Activated T-helper 2 cell treated with anti-CD3 and anti-CD28 coated beads, Interferon-gamma antibody, Interleukin-2, Interleukin-4, amounts not matched to agents 10 μg/mL and 5 μg/mL and 100 μg/mL, durations not matched to agents 14 hours and 24 hours and 36 hours (primary cell): ENCODE measurements at places on chromosomes 7 and 10.

DNA sequence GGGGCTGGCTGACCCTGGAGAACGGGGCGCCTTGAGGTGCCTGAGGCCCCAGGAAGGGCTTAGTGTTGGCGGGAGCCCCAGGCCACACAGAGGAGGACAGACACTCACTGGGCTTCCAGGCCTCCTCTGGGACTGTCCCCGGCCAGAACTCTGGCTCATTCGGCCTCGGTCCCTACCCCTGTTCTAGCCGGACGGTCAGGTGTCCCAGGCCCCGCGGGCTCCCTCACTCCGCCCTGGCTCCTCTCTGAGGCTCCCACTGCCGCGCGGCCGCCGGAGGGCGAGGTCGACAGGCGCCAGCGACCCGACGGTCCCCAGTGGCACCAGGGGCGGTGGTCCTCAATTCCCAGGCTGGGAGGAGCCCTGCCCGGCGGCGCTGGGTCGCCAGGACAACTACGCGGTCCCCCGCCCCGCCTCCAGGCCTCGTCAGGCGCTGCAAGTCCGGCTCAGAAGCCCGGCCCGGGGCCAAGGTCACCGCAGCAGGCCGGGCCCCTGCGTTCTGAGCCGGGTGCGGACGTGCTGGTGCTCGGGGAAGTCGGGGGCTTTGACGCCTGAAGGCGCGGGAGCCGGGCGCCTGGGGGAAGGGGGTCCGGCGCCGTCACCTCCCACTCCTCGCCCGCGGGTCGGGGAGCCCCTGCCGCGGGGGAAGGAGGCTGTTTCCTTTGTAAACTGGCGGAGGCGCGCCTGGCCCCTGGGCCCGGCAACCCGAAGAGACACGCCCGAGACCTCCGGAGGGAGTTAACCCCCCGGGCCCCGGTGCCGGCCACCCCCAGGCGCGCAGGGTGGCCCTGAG is 1.1 kb upstream of the PWWP2B start:
- no peak for DNase-seq

GRCh38 chr10:72981882-72982529 is 27.4 kb upstream of the PLA2G12B start:
- no peak for DNase-seq

- DNase-seq = no peak
Observed at GRCh38 chr7:128812514-128813168, 17.6 kb upstream of the FLNC start.

- no peak for DNase-seq
Observed at GRCh38 chr10:101536800-101537199, 51.3 kb downstream of the POLL start.

DNA sequence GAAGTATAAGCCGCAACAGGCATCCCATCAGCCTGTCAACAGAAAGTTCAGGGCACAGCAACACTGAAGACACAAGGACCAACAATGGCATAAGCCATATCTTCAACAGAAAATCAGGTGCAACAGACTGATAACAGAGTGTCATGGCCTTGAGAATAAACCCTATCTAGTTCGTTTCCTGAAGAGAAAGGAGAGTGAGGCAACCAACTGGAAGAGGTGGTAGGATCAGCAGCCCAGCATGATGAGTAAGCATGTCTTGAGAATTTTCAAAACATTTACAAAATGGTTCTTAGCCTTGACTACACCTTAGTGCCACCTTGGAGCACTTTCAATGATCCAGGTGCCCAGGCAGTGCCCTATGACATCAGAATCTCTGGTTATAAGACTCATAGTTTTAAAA is 290.2 kb upstream of the SEMA3C start:
- DNase-seq = no peak

- no peak for DNase-seq
Observed at GRCh38 chr10:93226619-93227018, 152.9 kb downstream of the CYP26A1 start.

- DNase-seq = no peak
Observed at GRCh38 chr7:122413339-122413738, 108.8 kb upstream of the FEZF1 start.

- no peak for DNase-seq
Observed at GRCh38 chr7:95687759-95688343, 84.5 kb upstream of the DYNC1I1 start.

GRCh38 chr7:67100956-67101361 is 104.3 kb downstream of the TYW1 start:
- no peak for DNase-seq

DNA sequence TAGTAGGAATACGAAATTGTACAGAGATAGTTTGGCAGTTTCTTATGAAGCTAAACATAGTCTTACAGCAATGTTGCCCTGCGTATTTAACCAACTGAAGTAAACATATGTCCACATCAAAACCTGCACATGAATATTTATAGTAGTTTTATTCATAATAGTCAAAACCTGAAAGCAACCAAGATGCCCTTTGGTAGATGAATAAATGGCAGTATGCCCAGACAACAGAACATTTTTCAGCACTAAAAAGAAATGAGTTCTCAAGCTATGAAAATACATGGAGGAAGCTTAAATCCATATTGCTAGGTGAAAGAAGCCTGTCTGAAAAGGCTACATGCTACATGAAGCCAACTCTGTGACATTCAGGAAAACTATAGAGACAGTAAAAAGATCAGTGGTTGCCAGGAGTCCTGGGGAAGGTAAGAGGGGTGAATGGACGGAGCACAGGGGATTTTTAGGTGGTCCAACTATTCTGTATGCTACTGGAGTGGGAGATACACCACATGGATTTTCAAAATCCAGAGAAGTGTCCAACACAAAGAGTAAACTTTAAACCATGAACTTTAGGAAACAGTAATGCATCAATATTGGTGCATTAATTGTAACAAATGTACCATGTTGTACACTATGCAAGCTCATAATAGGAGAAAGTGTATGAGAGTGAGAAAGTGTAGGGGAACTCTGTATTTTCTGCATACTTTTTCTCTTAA is 17.6 kb downstream of the GPRIN2 start:
- no peak for DNase-seq

DNA sequence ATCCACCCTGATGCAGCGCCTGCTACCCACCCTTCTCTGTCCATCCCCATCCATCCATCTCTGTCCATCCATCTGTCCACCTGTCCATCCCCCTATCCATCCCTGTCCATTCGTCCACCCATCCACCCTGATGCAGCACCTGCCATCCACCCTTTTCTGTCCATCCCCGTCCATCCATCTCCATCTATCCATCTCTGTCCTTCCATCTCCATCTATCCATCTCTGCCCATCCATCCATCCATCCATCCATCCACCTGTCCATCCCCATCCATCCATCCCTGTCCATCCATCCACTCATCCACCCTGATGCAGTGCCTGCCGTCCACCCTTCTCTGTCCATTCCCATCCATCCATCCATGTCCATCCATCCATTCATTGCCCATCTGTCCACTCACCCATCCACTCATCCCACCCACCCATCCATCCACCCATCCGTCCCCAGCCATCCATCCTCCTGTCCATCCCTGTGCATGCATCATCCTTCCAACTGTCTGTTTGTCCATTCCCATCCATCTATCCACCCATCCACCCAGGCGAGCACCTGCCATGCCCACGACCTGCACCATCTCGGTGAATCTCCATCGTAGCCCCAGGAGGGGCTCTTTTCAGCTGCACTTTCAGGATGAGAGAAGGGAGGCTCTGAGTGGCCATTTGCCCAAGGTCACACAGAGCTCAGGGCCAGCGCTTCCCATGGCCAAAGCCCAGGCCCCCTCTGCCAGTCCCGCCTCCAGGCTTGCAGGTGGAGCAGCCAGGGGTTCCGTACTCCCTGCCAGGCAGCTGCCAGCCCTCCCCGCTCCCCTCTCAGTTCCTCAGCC is 137.4 kb downstream of the LHPP start:
- DNase-seq = no peak

GRCh38 chr10:133438711-133439273 is 14.4 kb upstream of the SPRN start:
- DNase-seq = no peak

- DNase-seq = no peak
Observed at GRCh38 chr10:7544203-7544602, 122.6 kb downstream of the ITIH5 start.

DNA sequence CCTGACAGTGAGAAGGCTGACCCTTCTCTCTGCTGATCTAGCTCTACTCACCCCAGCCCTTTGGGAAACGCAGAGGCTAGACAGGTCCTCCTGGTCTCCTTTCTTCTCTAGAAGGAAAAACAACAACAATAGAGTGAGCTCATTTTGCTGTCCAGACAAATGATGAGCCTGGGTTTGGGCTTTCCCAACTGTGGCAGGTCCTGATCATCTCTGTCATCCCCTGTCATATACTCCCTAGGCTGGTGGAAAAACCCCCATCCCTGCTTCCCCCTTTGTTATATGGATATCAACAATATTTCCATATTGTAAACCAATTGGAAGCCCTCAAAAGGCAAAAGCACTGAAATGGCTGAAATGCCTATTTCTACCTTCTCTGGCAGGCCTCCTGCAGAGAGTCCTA is 9.2 kb upstream of the DDIT4 start:
- DNase-seq = no peak

GRCh38 chr10:109937460-109938065 is 14.3 kb upstream of the XPNPEP1 start:
- DNase-seq = no peak

GRCh38 chr10:18254086-18254485 is 113.9 kb downstream of the CACNB2 start:
- DNase-seq = no peak

GRCh38 chr7:151472644-151473380 is 32.9 kb upstream of the CRYGN start:
- no peak for DNase-seq

GRCh38 chr10:12980102-12980661 is 21.3 kb downstream of the CCDC3 start:
- no peak for DNase-seq

DNA sequence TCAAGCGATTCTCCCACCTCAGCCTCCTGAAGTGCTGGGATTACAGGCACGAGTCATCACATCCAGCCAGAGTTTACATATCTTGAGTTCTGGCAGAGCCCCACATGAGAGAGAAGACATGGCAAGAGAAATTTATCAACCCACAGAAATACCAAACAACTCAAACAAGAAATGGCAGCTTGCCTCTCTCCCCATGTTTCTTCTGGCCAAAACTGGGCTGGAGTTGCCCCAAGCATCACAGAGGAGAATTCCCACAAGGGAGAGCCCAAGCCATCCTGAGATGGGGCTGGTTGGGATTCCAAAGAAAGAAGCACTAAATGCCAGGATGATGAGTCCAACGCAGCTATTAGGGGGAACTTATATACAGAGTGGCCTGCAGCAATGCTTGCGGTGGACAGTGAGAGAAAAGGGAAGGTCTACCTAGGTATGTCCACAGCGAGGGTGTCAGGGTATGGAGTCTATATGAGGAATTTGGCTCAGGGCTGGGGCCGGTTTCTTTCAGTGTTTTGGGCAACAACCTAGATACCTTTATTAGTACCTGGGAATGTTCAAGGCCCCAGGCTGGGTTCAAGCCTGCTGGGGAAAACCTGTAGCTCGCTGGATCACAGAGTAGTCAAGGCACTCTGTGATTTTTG is 14.5 kb upstream of the PAX4 start:
- no peak for DNase-seq

DNA sequence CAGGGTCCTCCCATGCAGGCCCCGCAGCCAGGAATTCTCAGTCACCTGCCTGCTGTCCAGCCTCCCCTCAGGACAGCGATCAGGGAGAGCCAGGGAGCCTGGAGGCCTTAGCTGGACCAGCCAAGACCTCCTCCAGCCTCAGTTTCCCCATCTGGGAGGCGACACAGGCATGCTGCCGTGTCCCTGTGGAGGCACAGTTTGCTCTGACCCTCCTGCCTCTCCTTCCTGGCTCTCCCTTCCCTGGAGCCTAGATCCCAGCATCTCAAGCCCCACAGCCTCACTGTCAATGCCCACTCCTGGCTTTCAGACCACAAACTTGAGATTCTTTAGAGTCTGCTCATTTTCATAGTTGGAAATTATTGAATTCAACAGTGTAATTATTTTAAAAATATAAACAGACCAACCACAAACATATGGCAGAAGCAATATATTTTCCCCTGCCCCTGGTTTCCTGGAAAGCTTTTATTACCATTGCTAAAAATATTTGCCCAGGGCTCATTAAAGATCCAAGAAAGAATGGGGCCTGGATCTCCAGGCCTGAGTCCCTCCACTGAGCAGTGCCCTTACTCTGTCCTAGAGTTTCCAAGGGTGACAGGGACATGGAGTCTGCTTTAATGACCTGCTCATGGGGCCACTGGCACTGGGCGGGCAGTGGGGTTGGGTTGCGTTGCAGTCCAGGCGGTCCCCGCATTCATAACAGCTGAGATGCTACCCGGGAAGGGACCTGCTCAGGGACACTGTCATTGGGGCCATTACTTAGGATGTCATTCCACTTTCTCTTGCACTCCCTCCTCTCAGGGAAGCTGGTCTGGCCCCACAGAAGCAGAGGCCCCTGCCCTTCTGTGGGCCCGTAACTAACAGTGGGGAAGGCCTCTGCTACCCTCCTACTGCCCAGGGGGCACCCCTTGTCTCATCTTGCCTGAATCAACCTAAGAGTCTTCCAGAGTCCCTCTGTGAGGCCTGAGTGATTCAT is 81.6 kb upstream of the CHST15 start:
- DNase-seq = no peak

DNA sequence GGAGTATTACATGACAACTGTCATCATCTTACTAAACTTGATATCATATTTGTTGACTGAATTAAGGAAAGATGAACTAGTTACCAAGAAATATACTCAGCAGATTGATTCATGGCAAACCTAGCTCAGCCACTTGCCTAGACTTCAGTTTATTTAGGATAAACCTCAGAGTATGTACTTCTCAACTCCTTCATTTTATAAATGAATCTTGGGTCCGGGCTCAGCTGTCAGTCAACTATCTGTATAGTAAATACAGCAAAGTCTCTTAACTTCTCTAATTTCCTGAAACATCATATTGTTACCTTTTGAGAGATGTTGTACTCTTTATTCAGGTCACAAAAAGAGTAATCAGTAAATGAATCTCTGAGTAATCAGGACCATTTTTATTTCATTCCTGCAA is 211.0 kb upstream of the KLF14 start:
- DNase-seq = no peak

DNA sequence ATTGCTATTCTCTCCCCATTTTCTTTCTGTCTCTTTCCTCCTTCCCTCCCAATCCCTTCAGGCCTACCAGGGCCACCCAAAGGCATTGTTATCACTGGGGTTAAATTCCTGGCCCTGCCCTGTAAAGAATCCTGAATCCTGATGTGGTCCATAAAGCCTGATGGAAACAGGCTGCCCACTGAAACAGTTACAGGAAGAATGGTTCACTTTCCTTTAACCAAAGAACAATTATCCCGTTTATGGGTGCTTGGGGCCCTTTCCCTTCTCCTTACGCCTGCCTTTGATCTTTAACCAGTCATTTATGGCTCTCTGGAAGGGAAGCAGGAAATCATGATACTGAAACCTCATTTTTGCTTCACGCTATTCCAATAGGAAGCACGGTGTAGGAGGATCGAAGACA is 273.1 kb upstream of the NEBL start:
- no peak for DNase-seq

- no peak for DNase-seq
Observed at GRCh38 chr10:3295582-3296151, 123.1 kb upstream of the PITRM1 start.

GRCh38 chr10:80497187-80498077 is 40.3 kb upstream of the SH2D4B start:
- no peak for DNase-seq
